ENCODE measurements at places on chromosomes 11 and 22.

DNA sequence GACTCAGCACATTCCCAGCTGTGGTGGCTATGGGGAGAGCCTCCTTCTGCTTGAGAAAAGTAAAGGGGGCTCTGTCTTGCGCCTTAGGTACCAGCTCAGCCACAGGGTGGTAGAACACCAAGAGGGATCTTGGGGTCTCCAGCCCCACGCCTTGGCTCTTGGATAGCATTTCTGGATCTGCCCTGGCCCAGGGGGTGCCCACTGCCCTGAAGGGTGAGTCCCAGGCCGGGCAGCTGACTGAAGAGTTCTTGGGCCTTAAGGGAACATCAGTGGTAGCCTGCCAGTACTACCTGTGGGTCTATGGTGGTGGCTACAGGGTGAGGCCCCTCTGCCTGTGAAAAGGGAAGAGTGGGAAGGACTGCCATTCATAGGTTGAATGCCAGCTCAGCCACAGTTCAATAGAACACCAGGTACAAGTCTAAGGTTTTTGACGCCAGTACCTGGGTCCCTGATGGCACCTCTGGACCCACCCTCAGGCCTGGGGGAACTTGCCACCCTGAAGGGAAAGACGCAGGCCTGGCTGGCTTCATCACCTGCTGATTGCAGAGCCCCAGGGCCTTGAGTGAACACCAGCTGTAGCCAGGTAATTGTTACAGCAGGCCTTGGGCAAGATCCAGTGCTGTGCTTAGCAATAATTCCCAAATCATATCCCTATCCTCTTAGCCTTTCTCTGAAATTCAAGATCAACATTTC, 3.9 kb downstream of the CWF19L2 start:
- no peak for DNase-seq

DNA sequence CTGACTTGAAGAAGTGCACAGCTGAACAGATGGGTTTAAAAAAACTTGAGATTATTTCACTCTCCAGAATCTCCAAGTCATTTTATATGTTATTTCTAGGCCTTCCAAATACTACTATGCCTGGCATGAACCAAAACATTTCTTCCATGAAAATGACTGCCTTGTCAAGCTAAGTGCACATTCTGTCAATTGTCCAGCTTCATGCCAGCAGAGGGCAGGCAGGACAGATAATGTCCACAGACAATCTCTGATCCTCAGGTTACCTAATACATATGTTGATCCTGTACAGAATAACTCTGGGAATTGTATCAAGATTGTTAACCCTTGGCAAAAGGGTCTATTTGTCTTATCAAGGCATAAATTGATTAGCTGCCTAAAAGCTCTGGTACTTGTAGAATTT, 229.5 kb downstream of the AASDHPPT start:
- no peak for DNase-seq

DNA sequence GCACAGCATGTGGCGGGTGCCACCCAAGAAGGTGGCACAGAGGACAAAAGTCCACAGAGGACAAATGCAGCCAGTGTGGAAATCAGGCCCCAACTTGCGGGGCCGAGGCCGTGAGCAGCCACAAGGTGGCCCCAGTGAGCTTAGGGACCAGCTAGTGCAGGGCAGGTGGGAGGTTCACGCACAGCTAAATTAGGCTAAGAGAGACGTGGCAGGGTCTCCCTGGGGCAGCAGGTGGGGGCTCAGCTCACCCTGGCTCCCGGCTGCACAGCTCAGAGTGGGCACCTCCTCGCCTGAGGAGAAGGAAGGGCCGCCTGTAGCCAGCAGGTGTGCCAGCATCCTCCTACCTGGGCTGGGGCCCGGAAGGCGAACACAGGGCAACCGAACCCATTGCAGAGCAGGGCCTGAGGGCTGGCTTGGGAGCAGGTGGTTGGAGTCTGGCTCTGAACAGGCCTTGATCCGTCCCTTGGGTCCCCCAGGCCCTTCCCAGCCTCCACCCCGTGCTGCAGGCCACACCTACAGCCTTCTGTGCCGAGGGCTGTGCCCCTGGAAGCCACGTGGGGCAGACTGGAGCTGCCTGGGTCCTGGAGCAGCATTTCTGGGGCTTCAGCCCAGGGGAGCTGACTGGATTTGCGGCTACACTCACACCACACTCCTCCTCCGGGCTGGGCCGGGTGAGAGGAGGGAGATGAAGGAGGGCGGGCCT, 26.1 kb upstream of the CELSR1 start:
- no peak for DNase-seq

DNA sequence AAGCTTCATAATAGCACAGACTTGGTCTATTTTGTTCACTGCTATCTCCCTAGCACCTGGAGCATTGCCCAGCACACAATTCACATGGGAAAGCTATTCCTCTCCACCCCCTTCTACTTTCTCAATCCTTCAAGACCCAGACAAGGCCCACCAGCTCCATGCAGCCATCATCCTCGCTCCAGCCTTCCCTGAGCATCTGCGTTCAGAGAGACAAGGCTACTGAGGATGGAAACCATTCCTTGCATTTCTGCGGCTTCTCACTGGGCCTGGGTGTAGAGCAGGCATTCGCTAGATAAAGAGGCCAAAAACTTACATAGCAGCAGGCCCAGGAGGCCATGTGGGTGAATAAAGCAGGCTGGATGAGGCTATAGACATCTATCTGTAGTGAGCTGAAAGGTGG, 530.8 kb downstream of the BUD13 start:
- no peak for DNase-seq

- no peak for DNase-seq
These were observed 6.0 kb downstream of the VSIG2 start for GRCh38 chr11:124745835-124746620.

DNA sequence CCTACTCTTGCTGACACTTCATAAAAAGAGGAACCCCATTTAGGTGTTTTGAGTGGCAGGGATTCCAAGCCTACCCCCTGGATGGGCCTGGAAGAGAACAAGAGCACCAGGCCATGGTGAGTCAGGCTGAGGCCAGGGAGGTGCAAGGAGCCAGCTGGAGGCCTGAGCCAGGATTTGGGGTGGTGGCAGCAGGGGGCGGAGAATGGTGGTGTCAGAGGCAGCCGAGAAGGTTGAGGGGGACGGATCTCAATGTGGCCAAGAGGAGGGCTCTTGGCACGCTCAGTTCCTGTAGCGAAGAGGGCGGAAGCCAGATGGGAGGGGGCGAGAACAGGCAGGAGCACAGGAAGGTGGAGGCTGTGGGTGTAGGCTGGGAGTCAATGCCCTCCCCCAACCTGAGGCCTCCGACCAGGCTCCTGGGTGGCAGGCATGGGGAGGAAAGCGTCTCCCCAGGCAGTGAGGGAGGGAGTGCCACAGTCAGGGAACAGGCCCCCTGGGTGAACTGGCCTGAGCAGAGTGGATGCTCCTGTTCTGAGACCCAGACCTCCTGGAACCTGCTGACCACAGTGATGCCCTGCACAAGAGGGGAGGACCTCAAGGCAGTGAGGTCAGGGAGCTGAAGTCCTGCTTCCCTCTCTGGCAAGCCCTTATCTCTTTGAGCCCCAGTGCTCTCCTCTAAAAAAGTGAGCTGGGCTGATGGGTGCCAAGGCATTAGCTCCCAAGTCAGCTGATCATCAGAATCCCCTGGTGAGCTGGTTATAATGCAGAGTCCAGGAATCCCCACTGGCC, 13.9 kb downstream of the RTN4RL2 start:
- no peak for DNase-seq

DNA sequence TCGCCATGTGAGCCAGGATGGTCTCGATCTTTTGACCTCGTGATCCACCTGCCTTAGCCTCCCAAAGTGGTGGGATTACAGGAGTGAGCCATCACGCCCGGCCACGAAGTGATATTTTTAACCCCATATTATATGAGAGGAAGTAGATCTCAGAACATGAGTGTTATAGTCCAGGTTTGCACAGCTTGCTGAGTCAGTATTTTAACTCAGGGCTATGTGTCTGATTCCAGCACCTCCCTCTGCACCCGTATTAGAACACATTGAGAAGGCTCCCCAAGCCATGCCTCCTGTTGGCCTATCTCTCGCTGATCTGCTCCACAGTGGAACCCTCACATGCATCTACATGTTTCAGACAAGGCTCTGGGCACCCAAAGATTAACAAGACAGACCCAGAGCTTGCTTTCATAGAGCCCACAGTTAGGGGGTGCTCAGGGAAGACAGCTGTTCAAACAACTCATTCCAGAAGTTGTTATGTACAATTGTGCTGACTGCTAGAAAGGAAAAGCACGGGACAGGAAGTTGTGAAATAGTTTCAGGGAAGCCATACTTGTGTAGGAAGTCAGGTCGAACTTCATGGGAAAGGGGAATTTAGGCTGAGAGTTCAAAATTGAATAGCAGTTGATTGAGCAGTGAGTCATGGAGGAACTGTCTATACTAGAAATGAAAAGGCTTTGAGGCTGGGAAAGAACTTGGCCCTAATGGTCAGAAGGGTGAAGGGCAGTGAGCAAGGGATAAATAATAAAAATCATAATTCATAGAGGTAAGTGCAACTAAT, 49.3 kb upstream of the CLPB start:
- DNase-seq, result no peak

- DNase-seq, result no peak
These were observed 157.7 kb downstream of the MAML2 start for GRCh38 chr11:96185220-96185768.

GRCh38 chr11:128397362-128397761, 190.0 kb downstream of the ETS1 start:
- DNase-seq, result no peak

DNA sequence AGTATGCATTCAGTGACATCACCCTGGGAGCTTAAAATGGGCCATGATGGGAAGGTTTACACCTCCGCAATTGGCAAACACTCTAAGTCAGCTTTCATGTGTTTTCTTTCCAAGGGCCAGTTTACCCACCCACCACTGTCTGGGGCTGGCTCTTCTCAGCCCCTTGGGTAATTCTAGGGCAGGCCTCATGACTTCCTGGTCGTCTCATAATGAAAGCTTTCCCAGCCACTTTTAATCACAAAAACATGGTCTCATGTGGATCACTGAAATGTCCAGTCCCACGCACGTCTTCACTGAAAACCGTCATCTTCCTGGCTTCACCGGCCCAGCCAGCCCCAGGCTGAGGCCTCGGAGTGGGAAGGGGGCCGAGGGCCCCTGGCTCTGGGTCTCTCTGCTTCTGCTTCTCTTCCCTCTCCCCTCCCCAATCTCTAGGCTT, 58.5 kb upstream of the ANO1 start:
- no peak for DNase-seq

- no peak for DNase-seq
These were observed at the start of gene SLC7A4 for GRCh38 chr22:21032037-21032867. Gene SLC7A4, minus strand, starts transcription at chr22:21032561. Its CDS starts 749 bp downstream, at chr22:21031812.

DNA sequence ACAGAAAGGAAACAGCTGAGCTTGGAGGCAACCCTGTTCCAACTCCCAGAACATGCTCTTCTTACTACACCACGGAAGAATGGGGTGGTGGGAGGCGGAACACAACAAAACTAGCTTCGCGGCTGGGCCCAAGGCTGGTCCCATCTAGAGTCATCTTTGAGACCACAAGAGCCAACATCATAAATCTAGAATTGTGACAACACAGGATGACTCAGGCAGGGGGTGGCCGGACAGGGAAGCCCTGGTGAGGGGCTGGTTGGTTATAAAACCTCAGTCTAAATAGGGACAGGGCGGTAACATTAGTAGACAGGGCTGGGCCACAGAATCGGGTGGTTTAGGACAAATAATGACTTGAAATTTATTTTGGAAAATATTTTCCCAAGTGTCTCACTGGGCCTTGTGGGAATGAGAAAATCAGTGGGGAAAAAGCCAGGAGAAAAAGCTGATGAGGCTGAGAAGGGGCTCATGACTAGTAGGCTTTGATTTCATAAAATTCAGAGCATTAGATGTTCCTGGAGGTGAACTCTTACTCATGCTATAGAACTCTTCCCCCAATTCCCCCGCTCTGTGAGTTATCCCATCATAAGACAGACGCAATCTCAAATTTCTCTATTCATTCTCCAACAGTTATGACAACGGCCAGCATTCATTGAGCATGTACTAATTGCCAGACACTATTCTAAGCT, 151.8 kb upstream of the TIMP3 start:
- DNase-seq, result no peak

GRCh38 chr11:69860796-69861445, 41.7 kb upstream of the FGF3 start:
- DNase-seq, result no peak

GRCh38 chr11:24819006-24819405, 322.2 kb downstream of the LUZP2 start:
- DNase-seq, result no peak

DNA sequence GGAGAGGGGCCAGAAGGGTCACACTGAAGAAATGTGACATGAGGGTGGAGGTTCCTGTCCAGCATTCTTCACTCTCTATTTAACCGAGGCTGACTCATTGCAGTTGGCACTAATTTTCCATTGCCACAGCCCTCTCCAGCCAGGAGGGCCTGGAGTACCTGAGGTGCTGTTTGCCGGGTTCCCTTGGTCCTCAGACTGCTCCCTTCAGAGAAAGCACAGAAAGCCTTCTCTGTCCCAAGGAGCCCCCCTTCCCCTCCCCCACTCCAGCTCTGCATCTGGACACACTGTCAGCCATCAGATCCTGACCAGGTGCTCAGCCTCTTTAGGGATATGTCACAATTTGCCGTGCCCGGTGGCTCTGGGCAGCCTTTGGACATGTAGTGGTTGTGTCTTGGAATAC, 3.2 kb upstream of the C11orf91 start:
- DNase-seq, result no peak

- no peak for DNase-seq
These were observed 32.6 kb downstream of the KREMEN1 start for GRCh38 chr22:29105468-29105867.
